ENCODE measurements at places on chromosomes 1 and 21.

DNA sequence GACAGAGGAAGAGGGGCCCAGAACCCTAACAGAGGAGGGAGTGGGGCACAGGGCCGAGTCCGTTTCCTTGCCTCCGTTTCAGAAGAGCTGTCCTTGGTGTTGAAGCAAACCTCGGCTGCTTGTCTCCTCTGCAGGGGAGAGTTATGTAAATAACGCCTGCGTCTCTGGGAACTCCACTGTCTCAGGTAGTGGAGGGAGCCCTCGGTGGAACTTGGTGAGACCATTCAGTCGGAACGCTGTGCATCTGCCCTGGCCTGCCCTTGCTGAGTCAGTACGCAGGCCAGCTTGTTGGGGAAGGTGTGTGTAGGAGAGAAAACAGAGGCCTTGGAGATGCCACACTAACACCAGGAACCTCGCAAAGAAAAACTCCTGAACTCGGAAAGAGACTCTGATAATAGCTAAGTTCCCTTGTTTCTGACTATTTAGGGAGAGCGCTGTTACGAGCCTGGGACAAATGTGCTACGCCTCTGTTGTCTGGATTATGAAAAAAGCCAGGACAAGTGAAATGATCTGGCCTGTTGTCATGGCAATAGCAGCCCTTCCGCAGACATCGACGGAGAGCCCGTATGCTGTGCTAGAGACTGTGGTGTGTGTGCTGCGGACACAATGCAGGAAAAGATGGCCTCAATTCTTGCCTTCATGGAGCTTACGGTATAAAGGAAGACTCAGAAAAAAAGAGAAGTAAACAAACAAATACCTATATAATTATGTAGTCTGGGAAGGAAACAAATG, 94.6 kb upstream of the AKT3 start:
- DNase-seq: no peak

DNA sequence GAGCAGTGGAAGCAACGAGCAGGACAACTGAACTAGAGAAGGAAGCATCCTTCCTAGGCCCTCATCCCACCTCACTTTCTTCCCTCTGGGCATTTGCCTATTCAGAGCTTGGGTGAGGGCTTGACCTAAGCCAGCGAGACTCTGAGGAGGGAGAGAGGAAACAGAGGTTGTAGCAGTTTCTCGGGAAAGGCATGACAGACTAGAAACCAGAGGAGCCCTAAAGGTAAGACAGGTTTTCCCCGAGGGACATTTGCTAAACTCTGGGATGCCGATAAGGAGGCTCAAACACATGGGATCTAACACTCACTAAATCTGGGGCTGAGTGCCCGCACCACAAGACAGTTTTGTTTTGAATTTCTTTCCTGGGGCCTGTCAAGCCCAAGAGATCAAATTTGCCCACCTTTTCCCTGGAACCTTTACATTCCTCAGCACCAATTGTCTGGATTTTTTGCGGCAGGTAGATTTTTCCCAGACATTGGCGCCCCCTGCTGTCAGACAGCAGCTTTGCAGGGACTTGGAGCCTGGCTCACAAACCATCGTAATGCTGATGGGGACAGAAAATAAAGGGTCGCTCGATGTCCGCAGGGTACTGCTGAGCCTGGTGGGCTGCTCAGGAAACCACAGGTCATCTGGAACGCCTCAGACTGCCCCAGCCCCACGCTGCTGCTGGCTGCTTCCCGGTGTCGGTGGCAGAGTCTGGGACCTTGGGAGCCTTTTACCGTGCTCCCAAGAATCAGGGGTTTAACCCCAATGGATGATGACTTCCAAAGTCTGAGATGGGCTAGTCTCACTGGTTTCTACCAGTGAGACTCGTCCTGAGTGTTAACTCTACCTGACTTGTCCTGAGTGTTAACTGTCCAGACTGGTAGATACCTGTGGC, 23.4 kb upstream of the TSPAN2 start:
- DNase-seq: no peak

DNA sequence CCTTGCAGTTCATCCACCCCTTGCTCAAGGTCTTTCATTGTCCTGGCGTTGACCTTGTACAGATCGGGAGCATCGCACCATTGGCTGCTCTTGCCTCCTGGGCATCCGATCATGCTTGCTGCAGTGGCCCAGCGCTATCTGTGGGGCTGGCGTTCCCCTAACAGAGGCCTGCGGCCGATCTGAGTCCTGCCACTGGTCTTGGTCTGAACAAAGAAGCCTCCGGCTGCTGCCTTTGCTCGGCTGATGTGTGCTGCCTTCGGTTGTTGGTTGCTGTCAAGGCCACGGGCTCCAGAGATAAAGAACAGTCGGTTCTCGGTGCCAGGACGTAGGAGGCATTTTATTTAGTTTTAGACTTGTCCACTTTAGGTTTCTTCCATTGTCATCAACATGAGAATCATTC, 39.0 kb downstream of the PCNT start:
- DNase-seq: no peak

GRCh38 chr21:33865996-33866575, 49.5 kb downstream of the ATP5PO start:
- no peak for DNase-seq

DNA sequence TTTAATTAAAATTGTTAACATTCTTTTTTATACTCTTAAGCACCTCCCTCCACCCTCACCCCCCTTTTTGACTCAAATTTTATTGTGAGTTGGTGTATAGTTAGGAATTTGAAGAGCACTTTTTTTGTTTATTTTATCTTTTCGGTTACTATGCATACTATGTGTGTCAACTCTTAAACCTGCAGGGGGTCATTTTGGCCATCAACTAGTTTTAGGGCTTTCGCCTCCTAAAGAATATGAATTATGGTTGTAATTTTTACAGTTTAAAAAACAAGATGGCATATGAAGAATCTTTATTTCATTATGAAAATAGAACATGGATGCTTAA, 9.7 kb downstream of the BACH1 start:
- DNase-seq: no peak

DNA sequence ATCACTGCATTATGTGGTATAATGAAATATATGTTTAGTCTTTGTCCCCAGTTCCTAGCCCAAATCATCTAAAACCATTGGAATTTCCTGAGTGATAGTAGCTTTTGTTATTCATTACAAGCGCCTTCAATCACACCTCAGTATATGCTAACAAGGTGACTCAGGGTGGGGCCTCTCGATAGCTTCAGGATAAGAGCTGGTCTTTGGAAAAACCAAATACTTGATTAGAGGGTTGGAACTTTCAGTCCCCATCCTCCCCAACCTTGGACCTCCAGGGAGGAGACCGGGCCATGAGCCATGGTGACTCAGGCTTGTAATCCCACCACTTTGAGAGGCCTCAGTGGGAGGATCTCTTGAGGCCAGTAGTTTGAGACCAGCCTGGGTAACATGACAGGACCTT, 5.1 kb upstream of the BRDT start:
- DNase-seq: no peak

- DNase-seq: no peak
Observed at GRCh38 chr1:111696330-111696729, 42.9 kb downstream of the INKA2 start.

GRCh38 chr1:237684236-237684635, 206.5 kb downstream of the ZP4 start:
- no peak for DNase-seq

DNA sequence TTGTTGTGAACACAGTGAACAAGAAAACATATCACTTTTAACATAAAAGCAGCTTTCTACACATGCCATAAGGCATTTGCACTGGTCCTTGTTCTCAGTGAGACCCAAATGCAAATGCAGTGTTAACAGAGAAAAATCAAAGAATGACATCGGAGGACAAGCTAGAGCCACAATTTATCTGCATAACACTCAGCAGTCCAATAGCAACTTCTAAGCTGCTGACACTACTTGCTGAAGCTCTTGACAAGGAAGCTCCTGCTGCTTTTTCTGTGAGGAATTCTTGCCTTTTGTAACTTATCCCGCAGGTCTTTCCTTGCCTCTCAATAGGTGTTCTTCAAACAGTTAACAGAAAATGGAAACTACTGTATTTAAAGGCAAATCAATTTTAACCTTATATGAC, 34.7 kb downstream of the USH2A start:
- DNase-seq: no peak

DNA sequence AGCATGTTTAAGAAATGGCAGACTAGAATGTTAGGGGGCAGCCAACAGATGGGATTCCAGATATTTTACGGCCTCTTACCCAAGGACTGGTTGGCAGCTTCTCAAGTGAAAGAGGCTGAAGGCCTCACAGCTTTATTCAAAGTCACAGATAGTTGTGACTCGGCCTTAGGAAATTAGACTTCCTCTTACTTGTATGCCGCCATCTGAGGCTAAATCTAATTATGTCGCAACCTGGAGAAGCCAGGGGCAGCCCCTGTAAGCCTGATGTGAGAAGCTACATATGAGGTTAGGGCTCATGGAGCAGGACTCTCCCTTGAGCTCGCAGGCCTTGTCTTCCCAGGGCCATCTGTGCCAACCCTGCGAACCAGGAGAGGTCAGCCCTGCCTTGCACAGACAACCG, 352.5 kb downstream of the HHAT start:
- DNase-seq: no peak

DNA sequence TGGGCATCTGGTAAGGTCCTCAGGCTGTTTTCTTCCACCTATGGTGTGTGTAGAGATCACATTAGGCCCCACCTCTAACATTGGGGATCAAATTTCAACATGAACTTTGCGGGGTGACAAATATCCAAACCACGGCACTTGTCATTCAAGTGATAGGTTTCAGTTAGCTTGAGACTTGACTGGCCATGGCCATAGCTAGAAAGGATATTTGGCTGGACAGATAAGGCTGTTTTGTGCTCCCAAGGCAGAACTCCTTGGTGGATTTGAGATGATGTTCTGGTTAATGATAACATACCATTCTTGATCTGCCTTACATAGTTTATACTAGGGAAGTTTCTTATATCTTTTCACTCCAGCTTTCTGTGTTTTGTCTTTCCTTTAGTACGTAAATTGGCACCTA, 48.5 kb downstream of the CELF3 start:
- DNase-seq: no peak

DNA sequence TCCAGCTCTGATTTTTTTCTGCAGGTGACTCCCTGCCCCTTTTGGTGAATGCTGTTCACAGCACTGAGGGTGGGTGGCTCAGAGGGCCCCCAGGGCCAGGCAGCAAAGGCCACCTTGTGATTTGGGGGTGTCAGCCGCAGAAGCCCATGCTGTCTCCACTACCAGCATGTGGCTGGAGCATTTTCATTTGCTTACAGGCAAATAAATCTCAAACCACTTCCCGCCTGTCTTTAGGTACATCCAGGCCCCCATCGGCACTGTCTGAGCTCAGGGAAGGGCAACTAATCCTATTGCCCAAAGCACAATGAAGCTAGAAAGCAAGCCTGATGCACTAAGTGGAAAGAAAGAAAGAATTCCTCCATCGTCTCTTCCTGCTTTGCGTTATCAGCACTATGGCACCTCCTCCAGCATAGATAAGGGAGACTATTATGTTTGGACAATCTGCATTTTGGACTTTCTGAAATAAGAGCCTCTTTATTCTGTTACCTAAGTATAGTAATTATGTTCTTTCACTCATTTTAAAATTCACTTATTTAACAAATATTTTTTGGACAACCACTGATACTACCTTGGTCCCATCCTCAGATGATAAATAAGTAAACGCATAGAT, 100.5 kb upstream of the TLR5 start:
- DNase-seq: no peak

DNA sequence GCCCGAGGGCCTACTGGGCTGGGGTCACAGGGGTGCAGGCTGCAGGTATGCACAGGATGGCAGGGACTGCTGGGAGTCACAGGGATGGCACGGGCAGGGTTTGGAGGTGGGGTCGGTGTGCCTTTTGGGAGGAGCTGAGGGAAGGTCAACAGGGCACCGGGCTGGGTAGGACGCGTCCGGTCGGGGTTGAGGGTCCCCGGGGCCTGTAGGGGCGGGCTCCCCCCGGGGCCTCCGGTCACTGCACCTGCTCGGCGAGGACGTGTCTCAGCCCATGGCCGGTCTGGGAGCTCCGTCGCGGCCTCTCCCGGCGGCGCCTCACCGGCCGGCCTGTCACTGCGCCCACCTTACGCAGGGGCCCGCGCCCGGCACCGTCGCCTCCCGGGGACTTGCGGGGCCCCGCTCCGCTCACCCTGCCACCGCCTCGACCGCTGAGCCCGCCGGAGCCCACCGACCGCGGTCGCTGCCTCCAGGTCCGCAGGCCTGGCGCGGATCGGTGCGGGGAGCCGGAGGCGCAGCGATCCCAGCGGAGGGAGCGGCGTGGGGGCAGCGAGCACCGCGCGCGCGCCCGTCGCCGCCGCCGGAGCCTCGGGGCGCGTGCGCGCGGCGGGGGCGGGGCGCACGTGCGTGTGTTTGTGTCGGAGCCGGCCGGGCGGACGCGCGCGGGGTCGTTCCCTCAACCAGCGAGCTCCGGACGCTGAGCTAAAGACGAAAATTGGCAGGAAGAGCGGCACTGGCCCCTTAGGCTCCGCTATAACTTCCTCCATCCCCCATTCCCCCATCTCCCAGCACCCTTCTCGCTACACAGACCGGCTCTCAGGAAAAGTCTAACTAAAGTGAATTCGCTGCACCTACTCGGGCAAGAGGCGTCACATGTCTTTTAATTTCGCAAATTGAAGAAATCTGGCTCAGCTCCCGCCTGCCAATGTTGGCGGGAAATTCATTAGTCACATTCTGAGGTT, at the start of gene AMIGO1:
AMIGO1 (minus strand) TSS at position 552 of the 959 bp plus-strand sequence. CDS start 815 bp downstream, outside the sequence.
- peak; percentile 40 for DNase-seq

GRCh38 chr1:110605901-110606656, at the start of gene KCNA2:
KCNA2 (minus strand) TSS chr1:110606358; CDS start chr1:110604782, 1,576 bp downstream.
- DNase-seq: no peak

DNA sequence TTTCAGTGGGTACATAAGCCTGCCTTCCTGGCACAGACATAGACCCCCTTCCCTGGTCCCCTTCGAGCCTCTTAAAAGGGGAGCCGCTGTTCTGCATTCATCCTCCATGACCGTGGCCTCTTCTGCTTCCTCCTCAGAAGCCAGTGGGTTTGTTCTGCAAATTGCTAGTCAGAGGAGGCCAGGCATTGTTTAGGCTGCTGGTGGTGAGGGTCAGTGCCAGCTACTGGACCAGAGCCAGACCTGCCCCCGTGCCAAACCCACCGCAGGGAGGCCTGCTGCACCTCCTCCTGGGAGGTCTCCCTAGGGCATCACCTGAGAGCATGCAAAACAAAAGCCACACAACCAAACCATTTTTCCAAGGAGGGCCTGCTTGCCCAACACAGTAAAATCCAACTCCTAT, 178.4 kb downstream of the MIS18A start:
- no peak for DNase-seq

DNA sequence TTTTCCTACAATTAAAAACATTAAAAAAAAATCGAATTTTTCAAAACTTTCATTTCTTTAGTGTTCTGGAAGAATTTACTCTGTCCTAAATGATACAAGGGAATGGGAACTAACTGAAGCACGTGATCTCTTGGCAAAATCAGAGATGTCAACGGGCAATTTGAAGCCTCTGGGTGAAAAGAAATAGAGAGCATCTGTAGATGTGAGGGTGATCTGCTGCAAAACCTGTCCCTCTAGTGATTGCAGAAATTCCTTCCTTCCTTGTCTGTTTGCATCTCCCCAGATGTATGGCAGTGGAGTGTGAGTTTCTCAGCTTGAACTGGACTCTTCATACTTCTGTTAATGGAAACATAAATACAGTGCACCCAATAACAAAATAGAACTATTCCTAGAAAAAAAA, 100.5 kb upstream of the S1PR1 start:
- no peak for DNase-seq

GRCh38 chr1:110097507-110098221, 14.6 kb upstream of the UBL4B start:
- no peak for DNase-seq

Data from stimulated activated CD8-positive, alpha-beta memory T cell treated with anti-CD3 and anti-CD28 coated beads, Interleukin-15, amount 100 ng/mL, for 24 hours (primary cell).